Left renal pelvis (tissue), 4 donors: ENCODE measurements at places on chromosomes 12 and 14.

DNA sequence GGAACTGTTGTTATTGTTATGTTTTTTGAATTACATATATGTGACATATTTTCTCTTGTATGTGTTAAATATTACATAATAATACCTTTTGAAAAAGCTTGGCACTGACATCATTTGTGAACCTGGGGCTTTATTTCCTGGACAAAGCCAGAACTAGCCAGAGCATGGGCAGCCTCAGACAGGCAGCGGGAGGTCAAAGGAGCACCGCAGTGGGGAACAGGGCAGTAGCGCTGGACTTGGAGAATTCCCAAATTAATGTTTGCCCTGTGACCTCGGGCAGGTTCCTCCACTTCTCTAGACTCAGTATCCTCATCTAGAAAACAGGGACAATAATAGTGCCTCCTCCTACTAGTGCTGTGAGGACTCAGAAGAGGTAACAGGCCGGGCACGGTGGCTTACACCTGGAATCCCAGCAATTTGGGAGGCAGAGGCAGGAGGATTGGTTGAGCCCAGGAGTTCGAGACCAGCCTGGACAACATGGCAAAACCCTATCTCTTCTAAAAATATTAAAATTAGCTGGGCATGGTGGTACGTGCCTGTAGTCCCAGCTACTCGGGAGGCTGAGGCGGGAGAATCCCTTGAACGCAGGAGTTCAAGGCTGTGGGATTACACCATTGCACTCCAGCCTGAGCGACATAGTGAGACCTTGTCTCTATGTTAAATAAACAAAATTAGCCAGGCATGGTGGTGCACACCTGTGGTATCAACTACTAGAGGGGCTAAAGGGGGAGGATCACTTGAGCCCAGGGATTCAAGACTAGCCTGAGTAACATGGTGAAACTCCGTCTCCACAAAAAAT is 27.3 kb upstream of the ITPK1 start:
- DNase-seq, result no peak

GRCh38 chr12:131915823-131916222 is 13.3 kb upstream of the PUS1 start:
- no peak for DNase-seq

DNA sequence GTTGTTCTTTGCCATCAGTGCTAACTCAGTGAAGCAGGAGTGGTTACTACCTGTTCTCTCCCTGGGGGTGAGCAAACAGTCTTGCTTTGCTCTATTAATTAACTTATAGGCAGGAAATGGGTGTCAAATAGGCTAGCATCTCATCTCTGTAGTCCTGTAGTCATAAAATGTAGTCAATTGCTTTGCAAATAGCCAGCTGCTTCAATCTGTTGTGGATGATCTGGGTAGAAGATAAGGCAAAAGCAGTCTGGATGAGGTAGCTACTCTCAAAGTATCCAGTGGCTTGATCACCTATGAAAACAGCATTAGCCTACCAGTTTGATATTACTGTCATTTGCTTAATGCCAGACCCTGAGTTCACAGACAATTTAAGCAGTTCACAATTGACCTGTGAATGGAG is 369.0 kb upstream of the TMTC1 start:
- DNase-seq, result no peak

DNA sequence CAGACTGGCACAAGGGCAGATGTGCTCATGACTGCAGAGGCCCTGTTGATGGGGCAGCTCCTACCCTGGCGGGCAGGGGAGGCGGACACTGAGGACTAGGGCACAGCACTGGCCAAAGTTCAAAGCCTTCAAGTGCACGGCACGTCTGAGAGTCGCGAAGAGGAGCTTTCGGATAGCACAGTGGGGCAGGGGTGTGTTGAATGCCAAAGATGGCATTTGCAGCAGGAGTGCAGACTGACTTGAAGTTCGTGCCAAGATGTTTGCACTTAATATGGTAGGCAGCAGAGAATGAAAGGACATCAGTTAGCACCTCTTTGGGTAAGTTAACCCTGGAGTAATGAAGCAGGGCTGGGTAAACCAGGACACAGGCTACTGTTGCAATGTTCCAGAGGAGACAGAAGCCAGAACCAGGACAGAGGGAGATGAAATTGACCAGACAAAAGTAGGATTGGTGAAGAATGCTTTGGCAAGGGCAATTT is 6.7 kb upstream of the EML1 start:
- no peak for DNase-seq

DNA sequence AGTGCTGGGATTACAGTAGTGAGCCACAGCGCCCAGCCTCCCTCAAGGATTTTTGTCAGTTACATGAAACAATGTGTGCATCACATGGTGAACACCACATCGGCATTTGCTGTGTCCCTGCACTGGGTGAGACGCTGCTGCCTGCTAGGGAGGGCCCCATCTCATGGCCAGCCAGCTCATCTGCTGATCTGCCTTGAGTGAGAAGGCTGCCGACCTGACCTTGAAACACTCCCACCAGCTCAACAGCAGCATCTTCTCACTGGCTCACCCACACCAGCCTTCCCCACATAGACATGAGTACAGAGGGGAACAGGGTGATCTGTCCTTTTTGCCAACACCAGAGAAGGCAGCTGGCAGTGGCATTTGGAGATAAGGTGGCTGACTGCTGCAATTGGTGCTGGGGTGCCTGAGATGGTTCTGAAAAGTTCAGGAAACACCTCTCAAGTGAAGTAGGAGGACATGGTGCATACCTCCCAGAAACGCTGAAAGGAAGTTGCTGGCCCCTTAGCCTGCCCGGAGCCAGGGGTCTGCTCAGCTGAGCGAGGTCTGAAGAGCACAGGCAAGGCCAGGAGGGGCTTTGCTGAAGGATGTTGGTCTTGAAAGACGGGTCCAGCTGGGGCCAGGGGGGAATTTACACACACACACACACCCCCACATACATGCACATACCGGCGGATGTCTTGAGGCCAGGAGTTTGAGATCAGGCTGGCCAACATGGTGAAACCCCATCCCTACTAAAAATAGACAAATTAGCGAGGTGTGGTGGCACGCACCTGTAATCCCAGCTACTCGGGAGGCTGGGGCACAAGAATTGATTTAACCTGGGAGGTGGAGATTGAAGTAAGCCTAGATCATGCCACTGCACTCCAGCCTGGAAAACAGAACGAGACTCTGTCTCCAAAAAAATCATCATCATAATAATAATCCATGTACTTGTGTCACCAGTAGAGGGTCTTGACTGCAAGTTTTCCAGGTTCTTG is 14.3 kb upstream of the PPP1R13B start:
- DNase-seq, result no peak

- DNase-seq, result no peak
These were observed 208.3 kb downstream of the PHETA1 start for GRCh38 chr12:111160350-111161241.

- no peak for DNase-seq
These were observed 1081.0 kb downstream of the VRK1 start for GRCh38 chr14:97878206-97878605.
